ENCODE measurements at places on chromosomes 12 and 14.

DNA sequence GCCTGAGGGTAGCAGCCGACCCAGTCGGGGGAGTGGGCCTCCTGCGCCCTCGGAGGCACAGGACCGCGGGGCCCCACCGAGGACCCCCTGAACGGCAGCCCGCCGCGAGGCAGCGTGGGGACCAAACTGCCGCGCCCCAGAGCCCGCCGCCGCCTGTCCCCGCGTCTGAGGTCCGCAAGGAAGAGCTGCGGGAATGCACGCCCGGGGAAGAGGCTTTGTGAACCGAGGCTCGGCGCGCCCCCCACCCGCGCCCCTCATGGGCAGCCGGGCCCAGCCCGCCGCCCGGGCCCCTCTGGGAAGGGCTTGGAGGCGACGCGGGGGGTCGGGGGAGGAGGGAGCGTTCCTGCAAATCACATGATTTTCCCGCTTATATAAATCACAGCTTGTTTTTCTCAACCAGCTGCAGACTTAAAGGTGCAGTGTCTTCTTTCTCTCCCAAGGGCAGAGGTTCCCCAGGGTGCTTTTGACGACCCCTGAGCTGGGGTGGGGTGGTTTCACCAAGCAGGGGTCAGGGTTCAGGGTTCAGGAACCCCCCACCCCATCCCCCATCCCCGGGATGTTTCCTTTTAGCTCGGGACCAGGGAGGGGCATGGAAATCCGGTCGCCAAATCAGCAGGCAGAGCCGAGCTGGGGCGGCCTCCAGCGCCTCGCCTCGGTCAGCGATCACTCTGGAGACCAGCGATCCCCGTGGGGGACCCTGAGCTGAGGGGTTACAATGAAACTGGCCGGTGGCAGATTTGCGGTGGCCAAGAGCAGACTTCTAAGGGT, 44.7 kb upstream of the ATP23 start:
- DNase-seq = peak; percentile 53

GRCh38 chr14:51939755-51940301, 49.5 kb upstream of the RTRAF start:
- DNase-seq = no peak

- no peak for DNase-seq
These were observed 612.4 kb downstream of the NRXN3 start for GRCh38 chr14:78782551-78782950.

DNA sequence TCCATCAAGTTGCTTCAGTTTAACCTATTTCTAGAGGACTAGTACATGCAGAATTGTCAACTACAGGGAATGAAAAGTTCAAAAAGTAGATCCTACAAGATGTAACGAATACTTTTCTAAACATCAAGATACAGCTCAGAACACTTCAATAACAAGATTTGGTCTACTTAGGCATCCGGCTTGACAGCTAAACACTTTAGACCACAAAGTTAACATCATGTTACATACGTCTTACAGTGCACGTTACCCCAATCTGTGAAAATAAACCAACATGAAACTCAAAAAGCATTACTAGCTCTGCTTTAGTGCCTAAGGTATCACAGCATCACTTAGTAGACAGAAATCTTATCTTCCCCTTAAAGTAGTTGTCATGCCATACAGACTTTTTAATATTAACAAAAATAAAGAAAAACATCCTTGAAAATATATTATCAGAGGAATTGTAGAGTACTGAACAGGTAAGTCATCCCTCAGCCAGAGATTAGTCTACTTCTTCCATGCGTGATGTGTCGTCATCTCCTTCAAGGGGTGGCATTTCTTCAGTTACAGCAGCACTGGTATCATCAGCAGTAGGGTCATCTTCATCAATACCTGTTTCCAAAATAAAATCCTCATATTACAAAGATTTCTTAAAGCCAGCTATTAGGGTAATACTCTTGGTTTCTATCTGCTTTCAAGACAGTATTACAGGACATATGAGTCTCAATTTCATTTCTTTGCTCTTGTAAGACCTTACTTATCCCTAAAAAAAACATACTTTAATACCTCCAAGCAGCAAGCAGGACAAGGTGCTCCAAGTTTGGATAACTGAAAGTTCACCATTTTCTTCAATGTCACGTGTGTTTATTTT, 5.4 kb downstream of the HSP90AA1 start:
- DNase-seq = no peak

GRCh38 chr12:45216983-45217485, 1.1 kb downstream of the ANO6 start:
- DNase-seq = no peak

DNA sequence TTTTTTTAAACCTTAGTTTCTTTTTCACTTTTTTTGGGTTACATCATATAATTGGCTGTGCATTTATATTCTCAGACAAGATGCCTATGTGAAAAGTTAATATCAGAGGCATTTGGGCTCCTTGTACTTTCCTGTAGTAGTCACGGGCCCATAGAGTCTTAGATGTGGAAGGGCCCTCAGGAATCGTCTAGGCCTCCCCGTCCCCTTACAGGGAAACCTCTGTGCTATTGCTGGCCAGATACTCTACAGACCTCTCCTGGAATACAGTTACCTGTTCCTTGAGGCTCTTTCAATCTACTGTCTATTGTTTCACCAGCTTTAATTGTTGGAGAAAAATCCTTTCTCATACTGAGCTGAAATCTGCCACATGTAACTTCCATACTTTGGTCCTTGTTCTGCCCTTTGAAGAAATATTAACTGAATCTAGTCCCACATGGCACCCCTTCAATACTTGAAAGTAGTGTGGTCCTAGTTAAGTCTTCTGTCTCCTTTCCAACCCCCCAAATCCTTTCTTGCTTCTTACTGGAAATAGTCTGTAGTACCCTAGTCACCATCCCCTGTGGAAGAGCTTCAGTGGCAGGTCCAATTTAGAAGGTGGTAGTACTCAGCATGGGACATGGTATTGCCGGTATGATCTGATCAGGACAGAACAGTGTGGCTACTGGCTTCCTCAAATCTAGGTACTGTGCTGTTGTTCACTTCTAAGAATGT, 3.1 kb downstream of the ATP23 start:
- DNase-seq = no peak

DNA sequence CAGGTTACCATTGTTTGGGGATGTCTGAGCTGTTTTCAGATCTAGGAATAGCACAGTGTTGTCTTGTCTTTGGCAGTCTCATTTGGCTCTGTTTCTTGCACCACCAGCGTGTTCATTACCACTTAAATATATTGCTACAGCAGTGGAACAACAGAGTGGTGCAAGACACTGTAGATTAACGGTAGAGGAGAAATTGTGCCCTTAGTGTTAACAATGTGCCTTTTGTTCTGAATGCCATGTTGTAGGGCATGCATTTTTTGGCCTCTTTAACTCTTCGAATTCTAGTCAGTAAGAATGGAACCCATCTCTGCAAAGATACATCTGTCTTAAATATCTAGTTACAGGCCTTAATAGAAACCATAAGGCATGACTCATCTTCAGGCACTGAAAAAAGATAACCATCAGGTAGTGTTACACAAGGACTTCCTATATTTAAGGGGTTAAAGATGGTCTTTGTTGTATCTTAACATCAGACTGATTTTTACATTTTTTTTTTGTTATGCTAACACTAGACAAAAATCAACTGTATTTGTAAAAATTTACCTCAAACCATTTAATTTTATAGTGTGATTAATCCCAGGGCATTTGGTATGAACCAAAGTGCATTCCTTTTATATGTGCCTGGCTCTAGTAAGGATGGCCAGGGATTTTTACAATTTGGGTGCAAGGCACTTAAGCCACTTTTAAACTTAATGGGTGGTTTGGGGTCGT, 12.9 kb downstream of the DYRK2 start:
- DNase-seq = no peak

- no peak for DNase-seq
These were observed 24.8 kb downstream of the SLC25A29 start for GRCh38 chr14:100281286-100282082.

- DNase-seq = peak; percentile 37
These were observed 5.0 kb upstream of the KLC1 start for GRCh38 chr14:103623883-103624482.

GRCh38 chr12:104643093-104643818, 186.5 kb downstream of the CHST11 start:
- no peak for DNase-seq

GRCh38 chr12:60394665-60395064, 798.8 kb downstream of the SLC16A7 start:
- DNase-seq = no peak

DNA sequence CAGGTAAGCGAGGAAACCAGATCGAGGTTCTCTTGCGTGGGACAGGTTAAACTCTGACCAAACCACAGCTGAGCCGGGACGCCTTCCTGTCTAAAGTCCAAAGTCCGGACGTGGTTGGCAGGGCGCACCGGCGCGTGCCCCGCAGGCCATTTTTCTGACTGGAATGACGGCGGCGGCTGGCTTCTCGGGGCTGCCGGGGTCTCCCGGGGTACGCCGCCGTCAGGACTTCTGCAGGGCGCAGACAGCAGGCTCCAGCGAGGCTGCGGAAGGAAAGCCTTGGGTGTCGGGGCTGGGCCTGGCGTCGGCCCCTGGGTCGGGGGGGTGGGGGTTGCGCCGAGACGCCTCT, 32.8 kb downstream of the MIA2 start:
- DNase-seq = peak; percentile 85

DNA sequence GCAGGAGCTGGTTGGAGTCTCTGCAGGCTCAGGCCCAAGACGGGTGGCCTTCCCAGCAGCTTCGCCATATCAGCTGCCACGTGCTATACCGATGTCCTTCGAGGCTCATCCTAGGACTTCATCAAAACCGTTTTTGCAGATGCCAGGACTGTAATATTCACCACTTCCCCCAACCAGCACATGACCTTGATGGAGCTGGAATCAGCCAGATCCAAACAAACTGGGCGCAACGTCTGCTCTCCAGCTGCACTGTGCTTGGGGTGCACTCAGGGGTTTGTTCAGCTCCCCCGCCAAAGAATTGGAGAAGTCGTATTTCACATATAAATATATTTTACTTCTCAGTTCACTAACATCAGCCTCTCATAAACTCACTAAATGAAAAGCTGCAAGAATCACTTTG, 149.5 kb upstream of the DIO3 start:
- DNase-seq = no peak

DNA sequence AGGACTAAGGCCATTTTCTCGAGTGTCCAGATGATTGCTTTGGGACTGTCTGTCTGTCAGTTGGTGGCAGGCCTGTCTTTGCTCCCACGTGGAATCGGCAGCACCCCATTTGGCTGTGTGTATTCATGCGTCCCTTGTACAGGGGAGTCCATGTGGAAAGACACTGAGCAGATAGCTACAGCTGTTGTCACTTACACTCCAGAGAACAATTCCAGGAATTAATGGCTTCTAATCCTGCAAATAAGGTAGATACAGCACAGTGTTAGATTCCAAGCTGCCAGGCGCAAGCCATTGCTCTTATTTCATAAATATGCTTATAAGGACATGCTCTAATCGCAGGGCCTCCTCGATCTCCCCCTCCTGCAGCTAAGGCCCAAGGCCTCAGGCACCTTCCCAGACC, 208.8 kb downstream of the VRK1 start:
- DNase-seq = no peak

DNA sequence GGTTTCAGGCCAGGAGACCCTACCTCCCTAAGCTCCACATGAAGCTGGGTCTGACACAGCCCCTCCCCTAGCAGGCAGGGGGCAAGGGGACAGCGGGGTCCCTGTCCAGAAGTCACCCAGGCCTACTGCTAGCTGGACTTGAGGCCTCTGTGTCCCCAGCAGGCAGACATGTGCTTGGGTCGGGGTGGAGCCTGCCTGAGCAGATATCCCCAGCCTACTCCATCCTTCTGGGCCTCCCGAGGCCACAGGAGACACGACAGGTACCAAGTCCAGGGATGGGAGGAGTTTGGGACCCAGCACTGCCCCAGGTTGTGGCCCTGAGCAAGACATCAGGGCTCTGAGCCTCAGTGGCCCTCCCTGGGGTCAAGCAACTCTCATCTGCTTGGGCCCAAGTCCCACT, 105.2 kb upstream of the EIF5 start:
- no peak for DNase-seq

GRCh38 chr14:79415726-79416125, 795.6 kb downstream of the DIO2 start:
- no peak for DNase-seq

GRCh38 chr14:22502551-22502950, 86.5 kb downstream of the DAD1 start:
- DNase-seq = no peak

- no peak for DNase-seq
These were observed 86.3 kb downstream of the SEC23A start for GRCh38 chr14:39016733-39017095.

GRCh38 chr14:59346796-59347510, 118.2 kb downstream of the GPR135 start:
- DNase-seq = no peak

DNA sequence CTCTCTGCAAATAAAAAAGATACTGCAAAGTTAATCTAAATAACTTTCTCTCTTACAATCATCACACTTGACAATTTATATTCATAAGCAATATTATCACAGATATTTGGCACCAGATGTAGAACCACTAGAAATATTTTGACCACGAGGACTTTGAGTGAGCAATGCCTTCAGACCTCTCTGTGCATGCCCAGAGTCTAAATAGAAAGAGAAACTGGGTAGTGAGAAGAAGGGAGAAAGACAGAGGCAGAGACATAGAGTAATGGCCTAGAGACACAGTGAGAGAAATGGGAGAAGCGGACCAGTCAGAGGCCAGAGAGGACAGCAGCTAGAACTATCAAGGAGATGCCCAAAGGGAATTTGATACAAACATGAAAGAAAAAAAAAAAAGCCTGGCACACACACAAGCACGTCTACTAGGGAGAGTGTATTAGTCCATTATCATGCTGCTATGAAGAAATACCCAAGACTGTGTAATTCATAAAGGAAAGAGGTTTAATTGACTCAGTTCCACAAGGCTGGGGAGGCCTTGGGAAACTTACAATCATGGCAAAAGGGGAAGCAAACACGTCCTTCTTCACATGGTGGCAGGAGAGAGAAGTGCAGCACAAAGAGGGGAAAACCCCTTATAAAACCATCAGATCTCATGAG, 41.1 kb downstream of the BMP4 start:
- DNase-seq = no peak

- DNase-seq = peak; percentile 4
These were observed 39.9 kb downstream of the DNAI7 start for GRCh38 chr12:25155022-25155576.

GRCh38 chr12:31644536-31644935, 15.0 kb upstream of the ETFBKMT start:
- no peak for DNase-seq

- DNase-seq = no peak
These were observed 207.2 kb downstream of the SLC5A8 start for GRCh38 chr12:101002696-101003419.

- no peak for DNase-seq
These were observed 25.0 kb upstream of the GSG1 start for GRCh38 chr12:13128291-13128965.

DNA sequence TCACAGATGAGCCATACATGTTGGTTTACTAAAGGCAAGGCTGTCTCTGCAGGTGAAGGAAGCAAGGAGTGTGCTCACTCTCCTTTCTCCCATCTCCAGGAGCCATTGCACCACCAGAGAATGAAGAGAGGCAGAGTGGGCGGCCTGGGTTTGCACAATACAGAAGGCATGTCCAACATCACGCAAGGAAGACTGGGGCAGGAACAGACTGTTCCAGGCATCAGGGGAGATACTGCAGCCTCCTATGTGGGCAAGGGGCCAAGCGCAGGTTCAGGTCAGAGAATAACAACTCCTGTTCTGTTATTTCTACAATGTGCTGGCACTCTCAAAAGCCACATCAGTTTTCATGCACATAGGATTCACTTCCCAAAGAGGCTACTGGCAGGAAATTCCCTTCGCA, 1.7 kb upstream of the TMEM229B start:
- DNase-seq = no peak

All from Calu3 (cell line).